ENCODE measurements at places on chromosomes 7 and 10.

DNA sequence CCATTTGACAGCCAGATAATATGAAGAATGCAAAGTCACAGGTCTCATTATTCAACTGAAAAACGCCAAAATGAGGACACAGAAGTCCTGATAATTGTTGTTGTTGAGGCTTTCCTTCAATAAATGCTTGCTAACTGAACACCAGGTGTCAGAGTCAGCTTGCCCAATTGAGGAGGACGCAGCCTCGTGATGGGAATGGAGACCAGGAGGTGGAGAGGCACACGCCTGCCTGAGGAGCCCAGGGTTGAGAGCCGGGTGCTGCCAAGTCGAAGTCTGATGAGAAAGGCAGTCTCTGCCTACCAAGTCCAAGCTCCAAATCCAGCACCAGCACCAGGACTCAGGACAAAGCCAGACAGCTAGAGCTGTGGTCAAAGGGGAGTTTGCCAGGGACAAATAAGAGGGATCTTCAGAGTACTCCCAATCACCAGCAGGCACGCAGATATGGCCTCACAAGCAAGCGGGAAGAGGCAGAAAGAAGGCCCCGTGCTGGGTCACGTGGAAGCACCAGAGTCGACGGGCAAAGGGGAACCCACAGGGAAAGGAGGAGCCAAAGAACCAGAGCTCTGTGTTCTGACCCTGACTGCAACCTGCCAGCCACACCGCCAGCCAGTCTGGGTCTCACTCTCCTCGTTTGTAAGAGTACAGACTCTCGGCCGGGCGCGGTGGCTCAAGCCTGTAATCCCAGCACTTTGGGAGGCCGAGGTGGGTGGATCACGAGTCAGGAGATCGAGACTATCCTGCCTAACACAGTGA lies 47.6 kb downstream of the VOPP1 start:
- no peak for DNase-seq

DNA sequence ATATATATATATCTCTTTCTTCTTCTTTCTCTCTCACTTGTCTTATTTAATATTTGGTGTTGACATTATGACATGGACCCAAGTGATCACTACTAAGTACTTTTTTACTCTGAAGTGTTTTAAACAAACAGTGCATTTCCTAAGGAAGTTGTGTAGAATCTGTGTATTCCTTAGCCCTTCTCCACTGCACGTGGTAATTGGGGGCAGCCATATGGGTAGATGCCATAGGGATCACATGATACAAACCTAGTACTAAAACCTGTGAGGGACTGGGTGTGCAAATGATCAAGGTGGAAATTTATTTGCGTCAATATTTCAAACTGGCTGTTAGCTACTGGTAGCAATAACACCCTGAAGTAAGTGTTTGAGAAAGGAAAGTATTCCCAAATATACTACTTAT lies 25.0 kb downstream of the THSD7A start:
- DNase-seq, result no peak

DNA sequence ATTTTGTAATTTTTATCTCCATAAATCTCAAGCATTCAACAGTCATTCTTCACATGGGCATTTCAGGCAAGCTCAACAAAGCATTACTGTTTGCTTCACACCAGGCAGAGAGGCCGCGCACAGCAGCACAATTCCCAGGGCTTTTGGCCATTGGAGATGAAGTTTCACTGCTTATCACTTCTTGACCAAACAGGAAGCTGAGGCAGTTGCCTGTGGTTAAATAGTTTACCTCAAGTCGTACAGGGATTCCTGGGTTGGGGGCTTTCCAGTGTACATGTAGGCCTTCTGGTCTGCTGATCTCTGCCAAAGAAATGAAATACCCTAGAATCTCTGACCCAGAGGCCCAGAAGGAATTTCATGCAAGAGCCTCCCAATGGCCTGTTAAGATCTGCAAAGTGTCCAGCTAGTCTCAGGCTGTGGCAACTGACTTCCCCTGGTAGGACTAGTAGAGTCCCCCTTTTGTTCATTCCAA lies 11.2 kb upstream of the PRDX3 start:
- no peak for DNase-seq

GRCh38 chr10:111247781-111248389 lies 171.1 kb downstream of the ADRA2A start:
- no peak for DNase-seq

DNA sequence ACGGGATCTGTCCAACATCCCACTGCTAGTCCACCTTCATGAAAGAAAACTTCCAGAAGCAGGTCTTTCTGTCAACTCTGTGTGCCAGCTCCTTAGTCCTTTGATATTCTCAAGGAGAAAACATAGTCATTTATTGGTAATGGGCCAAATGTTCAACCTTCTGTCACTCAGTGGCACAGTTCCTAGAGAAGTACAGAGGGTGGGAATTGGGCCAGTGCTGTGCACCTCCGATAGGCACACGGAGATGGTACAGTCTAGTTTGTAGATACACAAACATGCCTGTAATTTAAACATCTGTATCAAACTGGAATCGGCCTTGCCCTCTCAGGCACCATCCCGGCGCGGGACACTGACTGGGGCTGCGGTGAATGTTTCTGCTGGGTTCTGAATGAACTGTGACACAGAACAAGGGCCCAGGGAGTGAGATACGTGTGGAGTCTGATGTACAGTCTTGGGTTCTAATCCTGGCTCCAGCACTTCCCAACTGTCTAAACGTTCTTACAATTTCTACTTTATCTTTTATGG lies 213.9 kb upstream of the SHH start:
- no peak for DNase-seq

- no peak for DNase-seq
Measured at GRCh38 chr7:35747611-35748010, 52.7 kb upstream of the HERPUD2 start.

DNA sequence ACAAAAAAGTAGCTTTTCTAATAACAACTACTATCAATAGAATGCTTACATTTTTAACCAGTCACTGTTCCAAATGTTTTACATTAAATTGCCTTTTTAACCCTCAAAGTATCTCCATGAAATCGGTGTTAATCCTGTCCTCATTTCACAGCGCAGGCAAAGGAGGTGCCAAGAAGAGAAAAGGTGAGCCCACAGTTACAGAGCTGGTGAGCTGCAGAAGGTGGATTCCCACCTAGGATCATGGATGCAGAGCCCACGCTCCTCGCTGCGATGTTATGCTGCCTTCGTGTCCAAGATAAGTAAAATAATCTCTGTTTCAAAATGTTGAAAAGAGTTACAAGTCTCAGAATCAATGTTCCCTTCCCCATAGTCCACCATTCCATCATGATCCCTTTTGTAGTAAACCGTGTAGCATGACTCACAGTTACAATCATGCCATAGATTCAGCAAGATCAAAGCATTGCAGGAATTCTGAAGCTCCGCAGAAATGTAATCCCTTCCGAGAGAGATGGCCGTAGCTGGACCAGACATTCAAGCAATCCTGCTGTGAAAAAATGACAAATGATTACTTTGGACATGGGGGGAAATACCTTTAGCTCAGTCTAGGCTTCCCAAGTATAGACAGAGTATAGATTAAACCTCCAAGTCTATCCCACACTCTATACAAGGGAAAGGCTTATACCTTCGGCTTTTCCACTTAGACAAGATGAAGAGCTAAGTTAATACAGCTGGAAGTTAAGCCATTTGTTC lies 394.7 kb upstream of the AKR1E2 start:
- no peak for DNase-seq

- no peak for DNase-seq
Measured at GRCh38 chr10:79143879-79144278, 75.1 kb downstream of the ZMIZ1 start.

GRCh38 chr7:140212100-140212881 lies 35.5 kb upstream of the KDM7A start:
- no peak for DNase-seq

GRCh38 chr10:80518807-80519360 lies 18.8 kb upstream of the SH2D4B start:
- peak; percentile 43 for DNase-seq

- DNase-seq, result peak; percentile 10
Measured at GRCh38 chr10:43249962-43250614, 16.8 kb downstream of the RASGEF1A start.

DNA sequence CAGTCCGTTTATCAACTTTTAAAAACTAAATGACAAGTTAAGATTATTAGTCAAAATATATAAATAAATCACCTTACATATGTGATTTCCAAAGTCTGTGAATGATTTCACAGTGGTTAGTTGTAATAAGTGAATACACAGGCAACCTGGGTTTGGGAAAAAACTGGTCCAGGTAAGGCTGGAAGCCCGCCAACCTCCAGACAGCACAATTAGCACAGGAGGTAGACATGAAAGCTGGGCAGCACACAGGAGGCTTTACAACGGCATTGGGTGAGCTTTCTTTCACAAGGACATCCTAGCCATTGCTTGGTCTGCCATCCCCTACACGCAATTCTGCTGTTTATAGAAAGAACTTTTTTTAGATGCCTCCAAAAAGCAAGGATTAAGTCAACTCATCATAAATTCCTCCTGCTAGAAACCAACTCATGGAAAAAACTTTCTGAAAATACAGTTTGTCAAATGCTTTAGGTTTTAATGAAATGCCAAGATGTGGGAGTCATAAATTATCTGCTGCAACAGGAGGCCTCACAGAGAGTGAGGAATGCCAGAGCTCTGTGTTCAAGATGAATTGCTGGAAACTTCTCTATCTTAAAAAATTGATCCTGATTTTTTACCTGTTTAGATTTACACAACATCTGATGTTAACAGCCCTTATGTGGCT lies 346.8 kb upstream of the NFE2L3 start:
- no peak for DNase-seq

- DNase-seq, result no peak
Measured at GRCh38 chr10:97518301-97519043, 19.7 kb downstream of the UBTD1 start.

GRCh38 chr10:113103131-113103840 lies 153.2 kb downstream of the TCF7L2 start:
- DNase-seq, result no peak

DNA sequence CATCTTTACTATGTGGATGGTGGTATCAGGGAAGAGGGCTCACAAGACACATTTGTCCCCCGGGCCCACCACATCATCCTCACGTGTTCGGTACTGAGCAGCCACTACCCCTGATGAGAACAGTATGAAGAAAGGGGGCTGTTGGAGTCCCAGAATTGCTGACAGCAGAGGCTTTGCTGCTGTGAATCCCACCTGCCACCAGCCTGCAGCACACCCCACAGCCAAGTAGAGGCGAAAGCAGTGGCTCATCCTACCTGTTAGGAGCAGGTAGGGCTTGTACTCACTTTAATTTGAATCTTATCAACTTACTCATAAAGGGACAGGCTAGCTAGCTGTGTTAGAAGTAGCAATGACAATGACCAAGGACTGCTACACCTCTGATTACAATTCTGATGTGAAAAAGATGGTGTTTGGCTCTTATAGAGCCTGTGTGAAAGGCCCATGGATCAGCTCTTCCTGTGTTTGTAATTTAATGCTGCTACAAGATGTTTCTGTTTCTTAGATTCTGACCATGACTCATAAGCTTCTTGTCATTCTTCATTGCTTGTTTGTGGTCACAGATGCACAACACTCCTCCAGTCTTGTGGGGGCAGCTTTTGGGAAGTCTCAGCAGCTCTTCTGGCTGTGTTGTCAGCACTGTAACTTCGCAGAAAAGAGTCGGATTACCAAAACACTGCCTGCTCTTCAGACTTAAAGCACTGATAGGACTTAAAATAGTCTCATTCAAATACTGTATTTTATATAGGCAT lies 9.1 kb upstream of the CSGALNACT2 start:
- no peak for DNase-seq

DNA sequence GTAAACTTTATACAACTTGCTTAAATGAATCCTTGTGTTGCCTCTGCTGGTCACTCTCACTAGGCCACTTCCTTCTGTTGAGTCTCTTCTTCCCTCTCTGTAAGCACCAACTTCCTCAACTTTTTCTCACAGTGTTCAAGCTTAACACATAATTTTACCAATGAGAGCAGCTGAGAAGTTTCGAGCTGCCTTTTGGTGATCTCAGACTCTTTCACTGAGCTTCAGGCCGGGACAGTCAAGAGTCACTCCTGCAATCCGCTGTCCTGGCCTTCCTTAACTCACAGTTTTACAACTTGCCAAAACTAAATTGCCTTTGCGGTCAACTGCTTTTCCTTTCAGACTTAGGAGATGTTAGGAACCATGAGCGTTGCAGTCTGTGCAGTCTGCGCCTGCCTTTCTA lies 47.4 kb downstream of the PRPF18 start:
- no peak for DNase-seq

DNA sequence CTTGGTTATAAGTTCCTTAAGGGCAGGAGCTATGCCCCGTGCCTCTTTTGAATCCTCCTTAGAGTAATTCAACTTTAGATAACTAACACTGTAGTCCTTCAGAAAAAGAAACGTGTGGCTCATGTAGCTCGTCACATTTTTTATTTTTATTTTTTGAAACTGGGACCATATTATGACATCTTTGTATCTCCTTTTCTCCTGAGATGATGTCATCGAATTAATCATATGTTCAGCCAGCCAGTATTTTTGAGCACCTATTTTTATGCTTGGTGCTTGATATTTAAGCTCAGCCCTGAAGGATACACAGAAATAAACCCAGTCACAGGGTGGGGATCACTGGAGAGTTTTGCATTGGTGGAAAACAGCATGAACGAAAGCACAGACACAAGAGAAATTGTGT lies 22.6 kb upstream of the CELF2 start:
- DNase-seq, result no peak

- no peak for DNase-seq
Measured at GRCh38 chr10:28130267-28130666, 131.4 kb upstream of the ODAD2 start.

GRCh38 chr10:98309366-98310355 lies 41.7 kb upstream of the LOXL4 start:
- DNase-seq, result peak; percentile 72

DNA sequence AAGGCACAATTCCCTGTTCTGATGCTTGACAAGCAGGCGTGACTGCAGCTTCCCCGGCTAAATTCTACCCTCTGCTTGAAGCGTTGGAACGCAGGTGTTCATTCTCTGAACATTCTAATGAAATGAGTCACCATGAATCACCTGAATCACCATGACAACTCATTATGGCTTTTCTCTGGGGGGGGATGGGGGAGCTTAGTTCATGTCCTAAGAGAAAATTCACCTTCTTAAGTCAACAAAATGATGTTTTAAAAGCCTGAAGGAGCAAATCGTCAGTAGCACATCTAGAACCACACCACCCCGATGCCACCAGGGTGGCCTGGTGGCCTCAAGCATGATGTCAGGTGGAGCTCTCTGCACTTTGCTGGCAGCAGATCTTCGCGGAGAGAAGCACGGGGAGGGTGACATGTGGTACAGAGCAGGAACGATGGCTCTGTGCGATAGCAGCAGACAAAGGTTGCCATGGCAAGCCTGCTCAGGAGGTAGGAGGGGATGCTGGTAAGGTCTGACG lies 33.7 kb downstream of the DDC start:
- no peak for DNase-seq

- no peak for DNase-seq
Measured at GRCh38 chr10:100307684-100308083, 21.2 kb upstream of the BLOC1S2 start.

GRCh38 chr10:119241066-119241465 lies 33.7 kb downstream of the GRK5 start:
- no peak for DNase-seq

- DNase-seq, result no peak
Measured at GRCh38 chr10:79003183-79004100, 65.3 kb upstream of the ZMIZ1 start.

All from left ventricle myocardium inferior (tissue), 1 donor.